Stimulated activated CD4-positive, alpha-beta T cell treated with anti-CD3 and anti-CD28 coated beads, Interleukin-15, amount 100 ng/mL, for 1 hour (primary cell): ENCODE measurements at places on chromosomes 2 and 18.

DNA sequence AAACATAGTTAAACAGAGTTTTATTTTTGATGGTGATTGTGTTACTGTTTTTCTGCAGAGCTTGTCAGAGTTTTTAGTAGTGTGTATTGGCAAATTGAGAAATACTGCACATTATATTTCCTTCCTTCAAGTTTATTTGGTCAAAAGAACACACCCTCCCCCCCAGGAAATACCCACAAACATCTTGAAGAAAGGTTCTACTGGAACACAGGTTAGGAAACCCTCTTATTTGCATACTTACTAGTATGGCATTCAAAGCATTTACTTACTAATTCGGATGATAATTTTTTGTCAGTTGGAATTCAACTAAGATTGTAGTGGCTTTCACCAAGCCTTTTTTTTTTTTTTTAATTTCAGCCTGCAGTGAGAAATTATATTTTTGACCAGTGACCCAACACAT, 9.1 kb downstream of the CAB39 start:
- no peak for DNase-seq

DNA sequence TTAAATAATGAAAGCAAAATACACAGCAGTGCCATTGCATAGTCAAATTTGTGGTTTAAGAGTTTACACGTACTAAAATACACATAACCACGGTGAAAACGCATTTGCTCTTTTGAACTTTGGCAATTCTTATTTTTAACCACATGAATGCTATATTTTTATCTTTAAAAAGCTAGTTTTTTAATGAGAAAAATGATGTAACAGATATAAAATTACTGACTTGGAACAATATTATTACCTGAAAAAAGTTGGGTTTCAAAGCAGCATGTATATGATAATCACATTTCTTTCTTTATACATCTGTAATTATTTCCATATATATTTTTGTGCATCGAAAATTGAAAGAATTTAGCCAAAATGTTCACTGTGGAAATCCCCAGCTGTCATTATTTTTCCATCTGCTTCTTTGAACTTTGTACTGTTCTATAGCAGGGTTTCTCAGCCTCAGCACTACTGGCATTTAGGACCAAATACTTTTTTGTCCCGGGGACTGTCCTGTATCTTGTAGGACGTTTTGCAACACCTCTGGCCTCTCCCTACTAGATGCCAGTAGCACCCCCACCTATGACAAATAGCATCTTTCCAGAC, 75.9 kb upstream of the CAB39 start:
- DNase-seq = no peak

- no peak for DNase-seq
These were observed 1.7 kb upstream of the PRKD3 start for GRCh38 chr2:37326285-37326684.

DNA sequence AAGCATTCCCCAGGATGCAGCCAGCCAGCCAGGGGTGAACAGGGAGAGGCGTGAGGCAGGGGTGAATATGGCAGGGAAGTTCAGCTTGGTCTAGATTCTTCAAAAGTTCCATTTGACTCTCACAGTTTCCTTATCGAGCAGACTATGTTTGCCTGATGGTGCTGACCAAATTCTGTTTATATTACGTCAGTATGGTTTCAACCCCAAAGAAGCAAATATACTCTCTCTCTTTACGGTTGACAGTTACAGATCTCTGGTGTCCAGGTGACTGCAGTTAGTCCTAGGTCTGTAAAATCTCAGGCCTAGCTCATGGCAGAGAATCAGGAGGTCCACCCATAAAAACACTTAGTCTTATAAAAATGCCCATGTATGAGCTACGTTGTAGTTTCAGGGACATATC, 38.3 kb upstream of the DNMT3A start:
- DNase-seq = no peak

- no peak for DNase-seq
These were observed 188.8 kb downstream of the ACKR3 start for GRCh38 chr2:236758406-236758805.

DNA sequence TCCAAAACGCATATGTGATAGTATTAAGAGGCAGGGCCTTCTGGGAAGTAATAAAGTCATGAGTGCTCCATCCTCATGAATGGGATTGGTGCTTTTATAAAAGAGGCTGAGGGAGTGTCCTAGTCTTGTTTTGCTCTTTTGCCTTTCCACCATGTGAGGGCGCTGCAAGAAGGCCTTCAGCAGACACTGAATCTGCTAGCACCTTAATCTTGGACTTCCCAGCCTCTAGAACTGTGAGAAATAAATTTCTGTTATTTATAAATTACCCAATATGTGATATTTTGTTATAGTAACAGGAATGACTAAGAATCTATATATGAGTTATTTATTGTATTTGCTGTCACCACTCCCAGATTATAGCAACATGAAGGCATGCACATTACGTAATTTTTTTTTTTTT, 63.5 kb downstream of the PLA2R1 start:
- no peak for DNase-seq

GRCh38 chr18:60649842-60650536, 277.4 kb upstream of the MC4R start:
- DNase-seq = no peak

GRCh38 chr2:198106621-198107385, 302.4 kb downstream of the PLCL1 start:
- no peak for DNase-seq

GRCh38 chr2:45233301-45233700, 224.0 kb upstream of the SIX2 start:
- no peak for DNase-seq

DNA sequence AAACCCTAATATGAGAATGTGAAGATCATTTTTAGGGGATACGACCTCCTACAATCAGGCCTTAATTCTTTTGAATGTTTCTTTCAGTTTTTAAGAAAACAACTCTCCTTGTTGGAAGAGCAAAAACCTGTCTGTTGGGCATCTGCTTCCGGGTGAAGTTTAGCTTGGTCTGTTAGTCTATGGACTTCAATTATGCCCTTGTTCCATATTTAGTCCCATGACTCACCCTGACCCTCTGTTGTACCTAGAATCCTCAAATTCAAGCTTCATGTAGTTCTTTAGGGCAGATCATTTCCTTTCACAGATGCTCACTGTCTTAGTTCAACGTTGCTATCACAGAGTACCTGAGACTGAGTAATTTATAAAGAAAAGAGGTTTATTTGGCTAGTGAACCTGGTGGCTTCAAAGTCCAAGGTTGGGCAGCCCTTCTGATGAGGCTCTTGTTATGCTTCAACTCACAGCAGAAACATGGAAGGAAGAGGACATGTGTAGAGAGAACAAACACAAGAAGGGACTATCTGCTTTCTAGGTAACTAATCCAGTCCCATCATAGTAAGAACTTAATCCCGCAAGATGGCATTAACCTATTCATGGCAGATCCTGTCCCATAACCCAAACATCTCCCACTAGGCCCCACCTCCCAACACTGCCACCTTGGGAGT, 82.5 kb upstream of the SERPINE2 start:
- no peak for DNase-seq

GRCh38 chr18:67776929-67777328, 260.4 kb upstream of the DSEL start:
- DNase-seq = no peak

GRCh38 chr2:95316466-95317122, 19.4 kb downstream of the KCNIP3 start:
- DNase-seq = no peak

DNA sequence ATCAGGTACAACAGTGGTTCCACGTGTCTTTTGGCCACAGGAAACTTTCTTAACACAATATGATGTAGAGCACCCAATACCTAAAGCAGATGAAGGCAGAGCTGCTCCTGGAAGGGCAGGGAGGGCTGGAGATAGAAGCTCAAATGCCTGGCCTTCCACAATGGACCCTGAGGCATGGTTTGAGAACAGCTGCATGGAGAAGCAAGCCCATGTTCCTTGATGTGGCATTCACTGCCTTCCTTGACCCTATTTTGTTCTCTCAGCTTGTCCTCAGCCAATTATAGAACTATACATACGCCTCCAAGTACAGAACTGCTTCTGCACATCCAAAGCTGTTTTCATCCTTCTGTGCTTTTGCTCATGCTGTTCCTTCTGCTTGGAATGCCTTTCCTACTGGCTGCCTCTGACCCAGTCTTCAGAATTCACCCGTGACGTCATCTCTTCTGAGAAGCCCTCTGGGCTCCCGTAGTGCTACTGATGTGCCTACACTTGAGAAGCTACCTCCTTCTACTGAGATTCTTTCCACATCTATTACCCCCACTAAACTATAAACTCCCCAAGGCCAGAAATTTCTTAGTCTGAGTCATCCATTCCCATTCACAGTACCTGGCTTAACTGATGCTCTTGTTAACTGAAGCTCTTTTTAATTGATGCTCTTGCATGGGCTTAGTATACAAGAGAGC, 69.9 kb downstream of the CHRNA1 start:
- DNase-seq = no peak

DNA sequence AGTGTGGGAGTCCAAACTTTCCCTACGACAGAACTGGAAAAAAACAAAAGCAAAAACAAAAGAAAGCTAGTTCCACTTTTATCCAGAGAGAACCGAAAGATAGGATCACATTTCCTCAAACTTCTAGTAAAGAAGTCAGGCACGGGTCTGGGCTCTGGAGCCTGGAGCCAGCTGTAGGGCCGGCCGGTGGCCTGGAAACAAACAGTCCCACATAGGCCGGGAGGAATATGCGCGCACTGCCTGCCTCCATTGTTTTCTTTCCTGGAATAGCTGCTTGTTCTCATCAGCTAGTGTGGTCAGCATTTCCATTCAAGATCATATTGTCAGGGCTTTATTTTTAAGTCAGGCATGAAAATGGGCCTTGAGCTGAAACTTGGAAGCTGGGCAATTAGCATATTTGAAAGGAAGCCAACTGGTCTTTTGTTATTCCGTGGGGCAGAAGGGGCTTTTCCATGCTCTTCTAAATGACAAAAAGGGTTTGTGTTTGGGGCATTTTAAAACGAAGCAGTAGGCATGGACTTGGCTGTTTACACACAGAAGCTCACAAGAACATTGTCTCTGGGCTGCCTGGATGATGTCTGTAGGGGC, 58.7 kb upstream of the RFX8 start:
- no peak for DNase-seq

GRCh38 chr18:46226461-46226860, 122.3 kb downstream of the HAUS1 start:
- DNase-seq = no peak

DNA sequence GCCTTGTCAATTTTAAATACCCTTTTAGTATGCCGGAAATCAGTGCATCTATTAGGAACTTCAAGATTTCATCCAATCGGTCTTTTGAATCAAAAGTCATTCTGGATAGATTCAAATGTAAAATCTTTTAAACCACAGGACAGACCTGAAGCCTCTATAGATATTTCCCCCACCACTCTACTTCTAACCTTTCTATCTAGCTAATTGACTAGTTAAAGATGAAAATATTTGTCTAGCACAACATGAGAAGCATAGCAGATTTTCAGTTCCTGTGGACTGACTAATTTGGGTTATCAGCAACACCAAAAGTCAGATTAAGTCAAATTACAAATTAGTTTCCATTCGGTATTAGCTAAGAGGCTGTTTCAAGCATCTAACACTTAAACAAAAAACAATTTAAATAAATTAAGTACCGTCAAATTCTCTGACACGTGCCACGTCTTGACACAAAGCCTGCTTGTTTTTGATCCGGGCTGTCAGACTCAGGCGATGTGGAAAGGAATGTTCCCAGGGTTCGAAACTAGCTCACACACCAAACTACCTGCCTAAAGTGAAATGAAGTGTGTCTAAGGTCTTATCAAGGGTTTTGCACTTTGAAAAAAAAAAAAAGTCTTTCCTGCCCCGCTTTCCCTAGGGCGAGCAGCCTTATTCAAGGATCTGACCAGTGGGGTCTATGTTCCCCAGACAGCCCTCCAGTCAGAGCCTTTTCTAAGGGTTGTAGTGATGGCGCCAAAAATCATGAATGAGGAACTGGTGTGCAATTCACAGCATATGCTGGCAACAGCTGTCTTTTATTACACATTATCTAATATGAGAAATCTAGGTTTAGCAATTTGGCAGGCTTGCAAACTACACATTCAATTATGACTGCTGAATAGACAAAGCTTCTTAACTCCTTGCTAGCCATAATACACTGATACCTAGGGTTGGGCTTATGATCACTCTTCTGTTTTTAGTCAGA, 4.7 kb downstream of the CYTIP start:
- DNase-seq = no peak

- no peak for DNase-seq
These were observed 51.3 kb downstream of the KCMF1 start for GRCh38 chr2:85022232-85022631.

DNA sequence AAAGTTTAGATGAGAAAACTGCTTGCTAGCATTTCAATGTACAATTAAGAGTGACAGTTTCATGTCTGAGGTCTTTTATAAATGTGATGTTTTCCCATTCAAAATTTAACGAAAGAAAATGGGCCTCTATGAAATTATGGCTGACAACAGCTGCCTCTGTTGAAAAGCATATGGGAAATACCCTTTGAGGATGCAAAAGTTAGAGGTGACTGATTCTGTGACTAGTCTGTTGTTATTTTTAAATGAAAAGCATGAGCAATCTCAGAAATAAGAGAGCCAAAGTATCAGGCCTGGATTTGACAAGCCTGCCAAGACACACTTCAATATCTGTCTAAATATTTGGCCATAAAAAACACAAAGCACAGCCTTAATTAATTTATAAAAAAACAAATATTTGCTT, 580.8 kb downstream of the ERBB4 start:
- DNase-seq = no peak

DNA sequence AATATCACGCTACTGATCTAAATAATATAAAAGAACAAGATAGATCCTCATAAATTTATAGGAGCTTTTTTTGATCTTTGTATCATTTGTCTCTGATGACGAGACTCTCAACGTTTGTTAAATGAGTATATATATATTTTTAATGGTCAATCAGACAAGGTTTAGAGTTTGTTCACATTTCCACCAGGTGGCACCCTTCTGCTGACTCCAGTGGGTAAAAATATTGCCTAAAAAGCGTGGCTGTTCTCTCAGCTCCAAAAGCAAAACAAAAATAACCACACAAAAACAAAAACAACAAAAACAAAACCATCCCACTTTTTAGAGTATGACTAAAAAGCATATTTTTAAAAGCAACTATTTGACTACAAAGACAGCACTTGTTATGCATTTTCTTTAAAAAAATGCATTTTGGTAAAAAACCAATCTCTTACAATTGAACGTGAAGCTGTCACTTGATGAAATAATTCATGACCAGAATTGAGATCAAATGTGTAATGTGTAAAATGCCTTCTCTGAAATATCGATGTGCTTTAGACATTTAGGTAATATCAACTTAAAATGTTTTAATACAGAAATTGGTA, 723.2 kb downstream of the DPP10 start:
- no peak for DNase-seq
